Vagina (tissue), 2 donors: ENCODE measurements at places on chromosomes 6 and 20. TPM values are rescaled to one million over a fixed set of nuclear protein-coding genes. Genes with fewer than 3 reads are reported as not detected.

- no peaks in the 10 kb centered on the region for H3K27me3 ChIP-seq
- DNase-seq: no peak
- H3K4me3 ChIP-seq: no peak overlapping the region
- H3K27ac ChIP-seq: no peak overlapping the region
- no peaks in the 10 kb centered on the region for H3K4me1 ChIP-seq
- H3K36me3 ChIP-seq: no peaks in the 10 kb centered on the region
Measured at GRCh38 chr6:42359021-42359420, 92.7 kb downstream of the TRERF1 start.

The STK35 gene
- 11.5 TPM for total RNA-seq

The PRDM1 gene
- total RNA-seq: 27.0 TPM

- H3K27me3 ChIP-seq: no peaks in the 10 kb centered on the region
- DNase-seq: no peak
- no peaks in the 10 kb centered on the region for H3K36me3 ChIP-seq
- H3K4me1 ChIP-seq: no peaks in the 10 kb centered on the region
Measured at GRCh38 chr20:53070706-53071392, 98.7 kb downstream of the TSHZ2 start.

GRCh38 chr6:39236742-39237141 lies 7.5 kb upstream of the KCNK5 start:
- no peak for DNase-seq
- H3K27me3 ChIP-seq: no peaks in the 10 kb centered on the region
- H3K27ac ChIP-seq: no peak overlapping the region
- H3K36me3 ChIP-seq: no peaks in the 10 kb centered on the region
- H3K4me3 ChIP-seq: no peak overlapping the region

GRCh38 chr6:129508477-129509145 lies 201.4 kb downstream of the ARHGAP18 start:
- DNase-seq: no peak
- H3K36me3 ChIP-seq: no peaks in the 10 kb centered on the region
- H3K4me3 ChIP-seq: no peak overlapping the region
- no peaks in the 10 kb centered on the region for H3K4me1 ChIP-seq
- no peaks in the 10 kb centered on the region for H3K27me3 ChIP-seq
- no peak overlapping the region for H3K27ac ChIP-seq

The RAB22A gene
- 15.2 TPM for total RNA-seq

The PAX1 gene
- total RNA-seq: not detected

The UBD gene
- not detected for total RNA-seq

GRCh38 chr6:10587656-10588406 lies 66.7 kb downstream of the GCNT2 start:
- no peak overlapping the region for H3K27ac ChIP-seq
- H3K4me1 ChIP-seq: no peaks in the 10 kb centered on the region
- no peak for DNase-seq
- H3K36me3 ChIP-seq: no peaks in the 10 kb centered on the region

DNA sequence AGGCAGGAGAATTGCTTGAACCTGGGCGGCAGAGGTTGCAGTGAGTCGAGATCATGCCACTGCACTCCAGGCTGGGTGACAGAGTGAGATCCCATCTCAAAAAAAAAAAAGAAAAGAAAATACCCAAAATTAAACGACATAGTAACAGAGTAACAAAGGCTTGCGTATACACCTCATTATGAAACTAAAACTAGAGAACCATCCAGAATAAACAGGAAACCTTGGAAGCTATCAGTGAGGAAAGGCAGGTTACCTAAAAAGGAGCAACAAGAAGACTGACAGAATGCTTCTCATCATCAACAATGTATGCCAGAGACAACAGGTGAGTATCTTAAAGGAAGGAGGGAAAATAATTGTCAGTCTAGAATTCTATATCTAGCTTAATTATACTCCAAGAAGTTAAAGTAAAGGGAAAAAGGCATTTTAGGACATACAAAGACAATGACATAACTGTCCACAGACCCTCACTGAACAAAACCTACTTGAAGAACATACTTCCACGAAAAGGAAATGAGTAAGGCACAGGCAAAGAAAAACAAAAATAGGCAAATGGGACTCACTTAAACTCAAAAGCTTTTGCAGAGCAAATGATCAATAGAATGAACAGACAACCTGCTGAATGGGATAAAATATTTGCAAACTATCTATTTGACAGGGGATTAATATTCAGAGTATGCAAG lies 64.1 kb upstream of the NT5E start:
- H3K36me3 ChIP-seq: no peaks in the 10 kb centered on the region
- H3K27me3 ChIP-seq: no peaks in the 10 kb centered on the region
- no peak overlapping the region for H3K4me3 ChIP-seq
- no peak overlapping the region for H3K27ac ChIP-seq

The MED20 gene
- total RNA-seq: 9.6 TPM

GRCh38 chr20:23166563-23166962 lies 80.4 kb upstream of the CD93 start:
- peak; percentile 85 for DNase-seq
- no peak overlapping the region for H3K4me3 ChIP-seq
- H3K27me3 ChIP-seq: no peaks in the 10 kb centered on the region
- H3K36me3 ChIP-seq: no peaks in the 10 kb centered on the region
- H3K4me1 ChIP-seq: peaks cover 8% of the 10 kb centered on the region

GRCh38 chr6:128515550-128516513 lies 4.6 kb downstream of the PTPRK start:
- H3K36me3 ChIP-seq: no peaks in the 10 kb centered on the region
- H3K27me3 ChIP-seq: no peaks in the 10 kb centered on the region
- peak overlapping the region; percentile 8 for H3K27ac ChIP-seq
- DNase-seq: no peak

GRCh38 chr6:126767711-126768110 lies 350.8 kb upstream of the RSPO3 start:
- DNase-seq: no peak
- H3K27ac ChIP-seq: no peak overlapping the region
- no peaks in the 10 kb centered on the region for H3K27me3 ChIP-seq

The LTA gene
- total RNA-seq: not detected

DNA sequence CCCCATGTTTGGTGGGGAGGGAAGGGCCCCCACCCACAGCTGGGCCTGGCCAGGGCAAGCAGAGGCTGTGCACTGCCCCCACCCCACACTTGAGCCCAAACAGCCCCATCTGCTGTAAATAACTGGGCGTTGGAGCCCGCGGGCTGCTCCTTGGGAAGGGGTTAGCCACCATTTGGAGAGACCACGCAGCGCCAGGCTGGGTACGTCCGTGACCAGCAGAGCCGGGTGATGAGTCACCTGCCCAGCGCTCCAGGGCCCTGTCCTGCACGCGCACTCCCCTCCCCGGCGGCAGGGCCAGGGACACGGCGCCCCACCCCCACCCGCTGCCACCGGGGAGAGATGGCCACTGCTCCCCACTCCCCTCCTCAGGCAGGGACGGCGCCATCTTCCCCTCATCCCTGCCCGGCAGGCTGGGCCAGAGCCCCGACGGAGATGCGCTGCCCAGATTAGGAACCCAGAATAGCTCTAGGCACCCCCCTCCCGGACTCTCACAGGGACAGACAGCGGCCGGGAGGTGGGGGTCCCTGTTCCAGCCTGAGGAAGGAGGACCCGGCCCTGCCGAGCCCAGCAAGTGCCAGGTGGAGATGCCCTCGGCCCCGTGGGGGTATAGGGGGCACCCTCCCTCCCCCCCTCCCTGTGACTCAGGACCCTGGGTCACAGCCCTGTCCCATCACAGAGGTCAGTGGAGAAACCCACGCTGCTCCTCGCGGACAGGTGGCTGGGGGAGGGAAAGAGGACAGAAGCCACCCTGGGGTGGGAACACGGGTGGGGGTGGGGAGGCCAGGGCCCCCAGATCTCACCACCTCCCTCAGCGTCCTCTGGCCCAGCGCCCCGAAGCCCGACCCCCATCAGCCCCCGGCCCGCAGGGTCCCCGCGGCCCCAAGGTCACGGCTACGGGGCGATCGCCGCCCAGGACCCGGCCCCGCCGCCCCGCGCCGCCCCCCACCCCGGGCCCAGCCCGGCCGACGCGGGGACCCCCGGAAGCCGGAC lies 642 bp downstream of the EEF1A2 start:
- peaks cover 20% of the 10 kb centered on the region for H3K27me3 ChIP-seq
- no peak overlapping the region for H3K27ac ChIP-seq
- H3K4me1 ChIP-seq: peaks cover 23% of the 10 kb centered on the region
- H3K4me3 ChIP-seq: peak overlapping the region; percentile 35
- no peak for DNase-seq

The VSTM2L gene
- not detected for total RNA-seq

GRCh38 chr6:64439274-64439673 lies 803.7 kb downstream of the PHF3 start:
- no peaks in the 10 kb centered on the region for H3K4me1 ChIP-seq
- no peaks in the 10 kb centered on the region for H3K36me3 ChIP-seq
